Bronchial smooth muscle cell (primary cell): ENCODE measurements at places on chromosomes 1 and 21. TPM values are rescaled to one million over a fixed set of nuclear protein-coding genes. Genes with fewer than 3 reads are reported as not detected.

The PPCS gene
- 17.7 and 36.9 TPM in 2 replicates for total RNA-seq

The NHLH2 gene
- total RNA-seq = under 0.01 TPM in 1 of 2 replicates, not detected in the other

The SH2D5 gene
- 0.69 and 1.3 TPM in 2 replicates for total RNA-seq

The SIM2 gene
- total RNA-seq = not detected in 2 replicates

The EFNA3 gene
- total RNA-seq = 0.79 and 1.1 TPM in 2 replicates

The NPR1 gene
- 1.9 and 9.4 TPM in 2 replicates for total RNA-seq

The RNF2 gene
- total RNA-seq = 19.1 and 42.7 TPM in 2 replicates

The ALX3 gene
- not detected in 2 replicates for total RNA-seq

The RGS7 gene
- under 0.01 and 0.17 TPM in 2 replicates for total RNA-seq

The PLA2G2F gene
- not detected in 2 replicates for total RNA-seq

The NCAM2 gene
- total RNA-seq = 2.8 and 3.9 TPM in 2 replicates

The FBXO2 gene
- total RNA-seq = 5.2 and 7.3 TPM in 2 replicates

The TEX50 gene
- total RNA-seq = not detected in 2 replicates

The G0S2 gene
- total RNA-seq = 20.2 and 28.9 TPM in 2 replicates

The TMPRSS15 gene
- not detected in 2 replicates for total RNA-seq

The TMEM52 gene
- 0.32 TPM in 1 of 2 replicates, not detected in the other for total RNA-seq

The GBP4 gene
- 0.16 and 0.26 TPM in 2 replicates for total RNA-seq

The TMPRSS2 gene
- not detected in 2 replicates for total RNA-seq

The MAB21L3 gene
- under 0.01 TPM in 2 replicates for total RNA-seq

The RNF186 gene
- not detected in 2 replicates for total RNA-seq

The XCL1 gene
- not detected in 2 replicates for total RNA-seq

The FAM110D gene
- not detected in 2 replicates for total RNA-seq

The LEFTY1 gene
- 0.16 TPM in 1 of 2 replicates, not detected in the other for total RNA-seq

The OR2AK2 gene
- total RNA-seq = not detected in 2 replicates

The KLHDC9 gene
- 2.0 and 2.3 TPM in 2 replicates for total RNA-seq

The NLRP3 gene
- total RNA-seq = not detected in 2 replicates

The NFASC gene
- 0.77 and 8.5 TPM in 2 replicates for total RNA-seq

The UBXN10 gene
- total RNA-seq = under 0.01 TPM in 1 of 2 replicates, not detected in the other

The CHIT1 gene
- not detected in 2 replicates for total RNA-seq

The LHX8 gene
- total RNA-seq = not detected in 2 replicates

The CFH gene
- total RNA-seq = 119 and 157 TPM in 2 replicates

The RNF11 gene
- total RNA-seq = 64.6 and 83.1 TPM in 2 replicates

The ADAM15 gene
- total RNA-seq = 38.8 and 55.6 TPM in 2 replicates
